Lung microvascular endothelial cell (primary cell): ENCODE measurements at places on chromosomes 13 and 19. TPM values are rescaled to one million over a fixed set of nuclear protein-coding genes. Genes with fewer than 3 reads are reported as not detected.

Gene PEG3
- under 0.01 and 1.6 TPM in 2 replicates for total RNA-seq

DNA sequence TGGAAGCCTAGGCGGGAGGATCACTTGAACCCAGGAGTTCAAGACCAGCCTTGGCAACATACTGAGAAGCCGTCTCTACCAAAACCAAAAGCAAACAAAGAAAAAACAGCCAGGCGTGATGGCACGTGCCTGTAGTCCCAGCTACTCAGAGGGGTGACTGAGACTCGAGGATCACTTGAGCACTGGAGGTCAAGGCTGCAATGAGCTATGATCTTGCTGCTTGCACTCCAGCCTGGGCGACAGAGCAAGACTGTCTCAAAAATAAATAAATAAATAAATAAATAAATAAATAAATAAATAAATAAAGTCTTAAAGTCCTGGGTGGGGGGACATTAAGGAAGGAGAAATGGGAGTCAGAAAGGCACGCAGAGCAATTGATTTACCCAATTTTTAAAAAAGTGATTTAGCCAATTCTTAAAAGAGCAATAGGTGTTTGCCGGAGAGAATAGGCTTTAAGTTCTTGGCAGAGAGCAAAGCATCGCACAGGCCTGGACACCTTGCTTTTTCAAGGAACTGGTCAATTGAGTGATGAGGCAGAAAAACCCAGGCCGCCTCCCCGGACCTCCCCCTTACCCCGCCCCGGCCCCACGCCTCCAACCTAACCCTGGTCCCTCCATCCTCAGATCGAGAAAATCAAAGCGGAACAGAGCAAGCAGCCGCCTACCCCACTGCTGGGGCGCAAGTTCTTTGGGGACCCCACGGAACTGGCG is 9.5 kb upstream of the SHKBP1 start:
- no peak for DNase-seq

- no peak for DNase-seq
Observed at GRCh38 chr13:112997188-112998130, 28.4 kb downstream of the MCF2L start.

GRCh38 chr13:50069261-50069660 is 54.0 kb downstream of the KCNRG start:
- DNase-seq: no peak
